Activated CD4-positive, alpha-beta T cell treated with anti-CD3 and anti-CD28 coated beads, Interleukin-10, Interleukin-2, amounts not matched to agents 100 ng/mL and 50 ng/mL, durations not matched to agents 16 hours and 8 hours (primary cell): ENCODE measurements at places on chromosomes 4 and X.

- peak; percentile 44 for DNase-seq
Measured at GRCh38 chr4:44760142-44760898, 34.0 kb upstream of the GNPDA2 start.

DNA sequence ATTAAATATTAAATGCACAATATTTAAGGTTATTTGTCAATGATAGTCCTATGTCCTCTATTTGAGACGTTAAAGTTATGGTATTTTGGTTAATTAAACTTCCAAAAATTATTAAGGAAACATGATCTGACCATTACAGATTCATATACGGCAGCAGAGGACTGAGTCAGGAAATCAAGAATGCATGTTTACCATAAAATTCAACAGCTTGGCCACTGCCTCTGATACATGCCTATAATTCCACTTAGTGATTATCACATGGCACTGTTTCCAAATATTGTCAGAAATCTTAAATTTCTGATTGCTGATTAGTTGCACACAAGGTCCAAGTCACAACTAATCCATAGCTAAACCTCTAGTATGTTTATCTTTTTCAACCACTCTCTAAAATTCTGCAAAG is 232.2 kb upstream of the UGT8 start:
- no peak for DNase-seq

DNA sequence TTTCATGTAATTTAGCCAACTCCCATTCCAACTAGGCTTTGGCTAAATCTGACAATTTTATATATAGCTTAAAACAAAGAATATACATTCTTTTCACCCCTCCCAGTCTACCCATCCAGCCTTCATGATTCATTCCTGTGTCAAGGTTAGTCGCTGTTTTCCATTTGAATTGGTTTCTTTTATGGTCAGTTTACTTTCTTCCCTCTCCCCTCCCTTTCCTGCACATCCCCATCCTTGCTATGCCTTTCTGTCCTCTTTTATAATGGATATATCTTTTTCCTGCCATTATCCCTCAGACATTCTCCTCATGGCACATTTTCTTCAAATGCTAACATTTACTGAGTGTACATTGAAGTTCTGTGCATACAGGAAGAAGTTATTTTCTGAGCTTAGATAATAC is 4.7 kb downstream of the ZXDB start:
- no peak for DNase-seq

DNA sequence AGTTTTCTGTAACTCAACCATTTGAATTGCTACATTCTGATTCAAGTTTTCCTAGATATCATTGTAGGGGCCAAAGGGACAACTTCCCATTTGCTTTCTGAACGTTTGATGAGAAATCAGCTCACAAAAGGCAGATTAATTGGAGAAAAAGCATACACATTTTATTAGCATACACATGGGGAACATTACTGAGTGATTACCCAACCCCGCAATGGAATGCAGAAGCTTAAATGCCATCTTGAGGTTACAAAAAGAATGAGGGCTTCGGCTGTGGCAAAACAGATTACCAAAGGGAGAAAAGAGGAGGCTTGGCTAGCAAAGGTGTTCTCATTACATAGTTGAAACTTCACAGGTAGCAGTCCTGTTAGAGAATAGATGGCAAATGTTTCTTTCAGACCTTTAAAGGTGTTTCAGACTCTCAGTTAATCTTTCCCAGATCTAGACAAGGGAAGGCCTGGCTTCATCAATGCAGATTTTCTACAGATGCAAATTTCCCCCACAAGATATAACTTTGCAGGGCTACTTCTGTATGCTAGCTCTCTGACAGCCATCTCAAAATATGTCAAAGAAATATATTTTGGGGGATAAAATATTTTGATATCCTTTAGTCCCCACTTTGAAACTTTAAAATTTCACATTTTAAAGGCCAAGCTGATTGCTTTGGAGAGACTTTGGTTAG is 26.5 kb upstream of the HERC6 start:
- no peak for DNase-seq

GRCh38 chr4:15501941-15502340 is 32.3 kb downstream of the CC2D2A start:
- no peak for DNase-seq

DNA sequence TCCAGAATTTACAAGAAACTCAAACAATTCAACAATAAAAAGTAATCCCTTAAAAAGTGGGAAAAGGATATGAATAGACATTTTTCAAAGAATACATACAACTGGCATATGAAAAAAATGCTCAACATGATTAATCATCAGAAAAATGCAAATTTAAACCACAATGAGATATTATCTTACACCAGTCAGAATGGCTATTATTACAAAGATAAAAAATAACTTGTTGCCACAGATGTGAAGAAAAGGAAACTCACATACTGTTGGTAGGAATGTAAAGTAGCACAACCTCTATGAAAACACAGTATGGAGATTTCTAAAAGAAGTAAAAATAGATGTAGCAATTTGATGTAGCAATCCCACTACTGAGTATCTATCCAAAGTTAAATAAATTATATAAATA is 65.1 kb upstream of the DIAPH2 start:
- no peak for DNase-seq

GRCh38 chr4:127179256-127180087 is 453.3 kb upstream of the INTU start:
- no peak for DNase-seq

DNA sequence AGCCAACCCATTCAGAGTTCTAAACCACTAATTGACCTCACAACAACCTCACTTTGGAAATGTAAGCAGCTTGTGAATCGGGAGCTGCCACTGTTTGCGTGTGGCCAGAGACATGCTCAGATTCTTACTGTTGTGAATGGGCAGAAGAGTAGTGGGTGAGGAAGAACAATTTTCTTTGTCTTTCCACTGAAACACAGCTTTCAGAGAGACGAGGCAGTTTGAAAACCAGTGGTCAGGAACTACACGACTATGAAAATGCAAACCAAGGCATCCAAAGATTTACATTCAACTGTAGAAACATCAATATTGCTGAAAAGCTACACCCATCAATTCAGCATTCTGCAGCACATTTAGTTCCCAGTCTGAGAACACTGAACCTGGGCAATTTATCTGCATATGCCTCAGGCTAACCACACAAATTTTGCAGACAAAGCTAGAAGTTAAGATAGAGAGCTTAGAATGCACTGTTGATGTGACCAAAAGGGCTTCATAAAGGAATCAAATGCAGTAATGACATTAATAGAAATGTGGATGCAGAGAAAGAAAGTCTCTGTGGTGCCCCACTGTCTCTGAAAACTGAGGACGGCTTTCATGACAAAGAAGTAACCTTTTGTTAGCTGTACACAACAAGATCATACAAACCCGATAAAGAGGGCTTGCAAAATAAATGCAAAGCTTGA is 134.3 kb downstream of the APBB2 start:
- DNase-seq = no peak

- DNase-seq = no peak
Measured at GRCh38 chr4:8291701-8292477, 22.3 kb downstream of the HTRA3 start.

GRCh38 chr4:184313058-184313581 is 95.4 kb upstream of the ENPP6 start:
- DNase-seq = peak; percentile 60

GRCh38 chr4:62490635-62491034 is 1290.5 kb downstream of the ADGRL3 start:
- DNase-seq = no peak

- no peak for DNase-seq
Measured at GRCh38 chr4:77284036-77284435, 127.0 kb downstream of the CCNG2 start.

GRCh38 chrX:23525531-23525930 is 141.8 kb upstream of the PRDX4 start:
- no peak for DNase-seq

- DNase-seq = no peak
Measured at GRCh38 chr4:42381666-42382065, 15.6 kb upstream of the SHISA3 start.

GRCh38 chr4:171812665-171813525 is at the start of gene GALNTL6:
Gene GALNTL6 (plus strand): TSS chr4:171813404.
- no peak for DNase-seq

- no peak for DNase-seq
Measured at GRCh38 chrX:115402299-115402698, 112.8 kb downstream of the LUZP4 start.

- DNase-seq = no peak
Measured at GRCh38 chr4:185469580-185470154, 1.9 kb downstream of the CCDC110 start.

DNA sequence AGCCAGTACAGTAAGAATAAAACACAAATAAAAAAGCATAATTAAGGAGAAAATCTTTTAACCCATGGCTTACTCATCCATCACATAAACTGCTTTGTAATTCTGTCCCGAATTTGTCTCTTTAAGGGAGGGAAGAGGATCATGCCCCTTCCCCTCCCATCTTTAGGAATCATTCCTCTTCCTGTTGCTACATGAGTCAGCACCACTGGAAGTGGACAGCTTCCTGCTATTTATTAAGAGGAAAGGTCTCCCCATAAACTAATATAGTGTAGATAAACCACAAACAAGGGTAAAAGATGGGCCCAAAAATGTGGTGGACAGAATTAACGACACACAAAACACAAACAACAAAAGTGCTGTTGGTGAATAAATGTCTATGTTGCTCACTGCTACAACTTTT is 75.8 kb downstream of the PPP3CA start:
- no peak for DNase-seq

GRCh38 chrX:82589410-82589809 is 918.7 kb upstream of the POU3F4 start:
- no peak for DNase-seq

GRCh38 chr4:122766353-122766705 is 33.8 kb downstream of the BBS12 start:
- DNase-seq = no peak

DNA sequence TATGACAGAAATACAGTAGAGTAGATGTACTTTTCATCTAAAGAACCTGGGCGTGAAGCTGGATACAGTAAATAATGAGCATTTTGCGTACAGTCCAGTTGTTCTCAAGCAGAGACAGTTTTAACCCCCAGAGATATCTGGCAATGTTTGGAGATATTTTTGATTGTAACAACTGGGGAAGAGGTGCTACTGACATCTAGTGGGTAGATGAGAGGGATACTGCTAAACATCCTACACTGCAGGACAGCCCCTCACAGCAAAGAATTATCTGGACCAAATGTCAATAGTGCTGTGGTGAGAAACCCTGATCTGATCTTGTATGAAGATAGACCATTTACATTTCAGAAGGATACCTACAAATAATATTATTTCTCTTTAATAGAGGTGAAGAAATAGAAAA is 200.2 kb upstream of the FAM47A start:
- DNase-seq = no peak

DNA sequence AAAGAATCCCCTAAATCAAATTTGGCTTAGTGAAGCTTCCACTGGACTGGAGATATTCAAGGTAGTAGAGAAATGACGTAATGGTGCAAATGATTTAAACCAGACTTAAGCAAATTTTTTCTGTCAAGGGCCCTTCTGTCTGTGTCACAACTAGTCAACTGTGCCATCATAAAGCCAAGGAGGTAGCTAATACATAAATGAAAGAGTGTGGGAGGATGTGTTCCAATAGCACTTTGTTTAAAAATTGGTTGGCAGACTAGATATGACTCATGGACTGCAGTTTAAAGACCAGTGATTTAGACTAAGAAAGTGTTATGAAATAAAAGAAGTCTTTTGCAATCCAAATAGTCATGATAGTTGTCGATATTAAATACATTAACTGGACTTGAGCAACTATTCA is 24.3 kb upstream of the TEX13C start:
- peak; percentile 89 for DNase-seq

GRCh38 chr4:24078347-24078962 is 188.6 kb upstream of the PPARGC1A start:
- no peak for DNase-seq

DNA sequence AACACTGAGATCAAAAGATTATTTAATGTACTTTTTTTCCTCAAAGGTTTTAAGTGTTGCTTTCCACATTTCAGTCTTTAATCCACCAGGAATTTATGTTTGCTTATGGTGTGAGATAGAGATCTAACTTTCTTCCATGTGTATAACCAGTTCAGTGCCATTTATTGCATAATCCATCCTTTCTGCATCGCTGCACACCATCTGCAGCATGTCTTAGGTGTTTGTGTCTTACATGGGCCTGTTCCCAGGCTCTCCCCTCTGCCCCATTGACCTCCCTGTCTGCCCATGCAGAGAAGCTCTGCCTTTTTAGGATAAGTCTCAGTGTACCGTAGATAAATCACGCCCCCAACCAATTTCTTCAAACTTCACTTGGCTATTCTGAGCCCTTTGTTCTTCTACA is 30.3 kb downstream of the NSDHL start:
- DNase-seq = no peak

GRCh38 chr4:80101071-80101791 is 28.2 kb upstream of the ANTXR2 start:
- no peak for DNase-seq

DNA sequence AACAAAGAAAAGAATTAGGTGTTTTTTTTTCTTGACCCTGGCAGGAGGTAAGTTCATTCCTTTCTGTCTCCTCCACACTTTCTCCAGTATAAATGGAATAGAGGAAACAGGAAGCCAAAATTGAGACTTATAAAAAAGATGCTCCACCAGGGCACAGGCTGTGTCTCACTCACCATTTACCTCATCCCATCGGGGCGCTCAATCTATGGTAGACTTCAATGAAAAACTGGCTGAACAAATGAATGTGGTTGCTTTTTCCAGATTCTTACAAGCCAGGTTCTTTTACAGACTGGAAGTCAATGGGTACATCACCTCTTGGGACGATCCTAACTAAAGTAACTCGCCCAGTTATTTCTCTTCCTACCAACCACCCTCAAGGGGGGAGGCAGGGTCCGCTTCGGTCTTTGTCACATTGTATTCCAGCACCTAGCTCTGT is 685 bp downstream of the COMMD8 start:
- peak; percentile 3 for DNase-seq
